ENCODE measurements at places on chromosomes 3 and 15. TPM values are rescaled to one million over a fixed set of nuclear protein-coding genes. Genes with fewer than 3 reads are reported as not detected.

DNA sequence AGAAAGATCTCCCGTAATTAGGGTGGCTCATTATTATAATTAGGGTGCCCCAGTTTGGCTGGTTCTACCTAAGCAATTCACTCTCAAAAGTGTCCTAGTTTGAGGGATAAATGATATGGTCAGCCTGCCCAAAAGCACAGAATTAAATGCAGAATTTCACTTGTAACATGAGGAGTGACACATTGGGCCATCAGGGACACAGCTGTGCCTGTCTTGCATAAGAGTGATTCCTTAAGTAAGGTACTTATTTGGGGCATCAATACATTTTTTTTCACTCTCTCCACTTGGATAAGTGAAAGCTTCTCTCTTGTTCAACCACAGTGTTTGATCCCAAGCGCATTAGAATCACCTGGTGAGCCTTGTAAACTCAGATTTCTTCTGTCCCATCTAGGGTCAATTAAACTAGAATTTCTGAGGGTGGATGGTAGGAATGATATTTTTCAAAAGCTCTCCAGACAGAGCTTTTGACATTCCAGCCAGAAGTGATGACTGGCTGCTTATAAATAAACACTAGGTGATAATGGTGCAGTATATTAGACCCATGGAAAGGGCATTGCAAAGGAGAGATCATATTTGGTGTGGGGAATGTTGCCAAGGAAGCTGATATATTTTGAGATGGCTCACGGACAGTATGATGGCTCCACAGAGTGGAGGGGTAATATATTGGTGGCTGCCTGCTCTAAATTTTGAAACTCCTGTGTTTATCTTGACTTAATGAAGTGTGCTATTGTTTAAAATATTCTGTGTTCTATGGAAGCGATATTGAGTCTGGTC, 458.1 kb upstream of the RASGRP1 start:
- no peak for DNase-seq

Gene SLC7A14
- 0.93 TPM for total RNA-seq

DNA sequence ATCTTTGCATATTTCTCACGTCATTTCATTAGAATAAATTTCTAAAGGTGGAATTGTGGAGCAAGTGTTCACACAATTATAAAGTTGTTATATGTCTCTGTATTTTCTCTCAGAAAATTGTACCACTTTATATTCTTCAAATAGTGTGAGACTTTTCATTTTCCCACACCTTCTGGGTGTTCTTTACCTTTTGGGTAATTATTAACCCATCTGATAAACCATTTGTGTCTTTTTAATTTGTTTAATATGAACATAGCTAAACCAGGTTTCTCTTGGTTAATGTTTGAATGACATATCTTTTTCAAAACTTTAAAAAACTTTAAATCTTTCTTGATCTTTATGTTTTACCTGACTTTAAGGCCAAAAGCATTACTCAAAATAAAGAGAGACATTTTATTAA, 40.5 kb downstream of the DZIP3 start:
- no peak for DNase-seq

DNA sequence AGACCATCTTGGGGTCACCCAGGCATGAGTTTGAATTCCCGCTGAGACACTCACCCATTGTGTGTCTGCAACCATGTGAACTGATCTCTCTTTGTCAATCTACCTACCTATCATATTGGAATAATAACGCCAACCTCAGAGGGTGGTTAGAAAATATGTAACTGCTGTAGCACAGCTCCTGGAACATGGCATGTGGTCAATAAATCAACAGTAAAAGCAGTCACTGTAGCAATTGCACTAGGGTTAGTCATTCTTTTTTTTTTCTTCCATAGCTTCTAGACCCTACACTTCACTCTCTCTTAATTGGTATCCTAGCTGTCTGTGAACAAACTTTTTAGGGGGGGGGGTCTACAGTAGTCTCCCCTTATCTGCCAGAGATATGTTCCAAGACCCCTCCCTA, 64.2 kb upstream of the SLCO2A1 start:
- no peak for DNase-seq

Gene PLA2G4D
- not detected for total RNA-seq

Gene CELF6
- 1.4 TPM for total RNA-seq

DNA sequence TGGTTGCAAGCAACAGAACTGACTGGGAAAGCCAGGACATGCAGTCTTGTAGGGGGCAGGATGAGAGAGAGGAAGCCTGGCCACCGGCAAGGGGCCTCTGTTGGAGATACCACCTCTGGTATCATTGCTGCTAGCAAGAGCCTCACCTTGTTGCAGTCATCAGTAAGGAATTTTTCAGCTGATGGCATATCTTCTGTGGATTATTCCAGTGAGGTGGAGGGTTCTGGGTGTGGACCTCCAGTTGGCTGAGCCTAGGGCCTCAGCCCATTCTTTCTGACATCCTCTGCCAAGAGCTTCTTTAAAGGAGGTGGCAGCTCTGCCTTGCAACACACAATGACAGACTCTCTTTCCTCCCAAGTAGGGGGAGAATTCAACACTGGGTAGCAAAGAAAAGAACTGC, 128.9 kb downstream of the AQP9 start:
- no peak for DNase-seq

- no peak for DNase-seq
Observed at GRCh38 chr3:82618594-82618993, 857.1 kb upstream of the GBE1 start.

Gene SLC9C1
- total RNA-seq = 1.5 TPM

- no peak for DNase-seq
Observed at GRCh38 chr15:48358229-48359152, 27.3 kb downstream of the DUT start.

DNA sequence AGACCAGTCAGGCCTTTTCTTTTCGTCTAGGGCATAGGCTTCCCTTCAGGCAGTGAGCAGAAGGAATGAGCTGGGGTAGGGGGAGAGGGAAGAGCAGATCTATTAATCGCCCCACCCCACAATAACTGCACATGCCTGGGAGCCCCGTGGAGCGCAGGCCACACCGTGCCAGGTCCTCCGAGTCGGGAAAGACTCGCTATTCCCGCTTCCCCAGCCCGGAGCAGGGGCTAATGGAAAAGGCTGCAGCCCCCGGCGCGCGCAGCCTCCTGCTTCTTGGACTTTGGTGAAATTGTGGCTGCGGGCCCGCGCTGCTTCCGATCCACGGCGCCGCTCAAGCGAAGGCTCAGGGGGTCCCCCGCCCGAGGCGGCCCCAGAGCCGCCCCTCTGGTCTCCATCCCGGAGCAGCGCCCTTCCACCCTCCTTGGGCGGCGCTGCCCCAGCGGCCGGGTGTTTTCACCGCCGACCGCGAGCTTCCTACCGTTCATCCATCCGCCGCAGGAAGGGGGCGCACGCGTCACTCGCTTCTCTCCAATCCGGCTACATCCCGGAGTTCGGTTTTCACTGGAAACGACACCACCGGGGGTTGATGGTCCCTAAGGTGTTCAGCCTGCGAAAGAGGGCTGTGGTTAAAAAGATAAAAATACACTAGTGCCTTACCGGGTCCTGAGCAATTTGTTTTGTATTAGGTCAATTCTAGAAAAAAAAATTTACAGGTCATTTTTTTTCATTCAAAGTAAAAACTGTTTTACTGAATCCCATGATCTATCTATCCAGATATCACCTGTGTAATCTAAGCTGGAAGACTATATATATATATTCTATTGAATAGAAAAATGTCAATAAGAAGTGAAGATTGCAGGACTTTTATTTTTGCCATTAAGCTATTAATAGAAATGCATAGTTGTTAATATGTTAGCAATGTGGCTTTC, 4.4 kb upstream of the SYNM start:
- peak; percentile 75 for DNase-seq

DNA sequence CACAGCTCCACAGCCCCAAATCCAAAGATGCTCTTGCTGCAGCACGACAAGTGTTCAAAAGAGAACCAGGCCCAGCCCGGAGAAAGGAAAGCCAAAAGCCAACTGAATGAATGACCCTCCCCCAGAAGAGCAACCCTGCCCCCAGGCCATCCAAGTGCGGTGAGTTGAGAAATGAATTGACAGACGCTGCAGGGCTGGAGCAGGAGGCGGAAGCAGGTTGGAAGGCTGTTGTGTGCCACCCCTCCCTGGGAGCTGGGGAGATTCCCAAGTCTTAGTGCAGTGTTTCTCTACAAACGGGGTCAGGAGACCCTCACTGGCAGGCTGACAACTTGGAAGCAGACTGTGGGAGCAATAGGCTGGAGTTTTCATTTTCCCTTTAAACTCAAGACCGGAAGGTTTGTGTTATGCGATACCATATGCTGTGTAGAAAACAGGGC, 3.5 kb upstream of the SPTBN5 start:
- no peak for DNase-seq

- DNase-seq = no peak
Observed at GRCh38 chr15:92033314-92033713, 179.8 kb downstream of the SLCO3A1 start.

GRCh38 chr3:81920816-81921215, 159.4 kb upstream of the GBE1 start:
- DNase-seq = no peak

Gene PPARG
- total RNA-seq = 17.1 TPM

Gene C3orf70
- 5.8 TPM for total RNA-seq

Gene SHISA5
- 157 TPM for total RNA-seq

Gene CIB2
- 41.6 TPM for total RNA-seq

GRCh38 chr3:127172211-127172610, 20.7 kb upstream of the PRR23E start:
- no peak for DNase-seq

GRCh38 chr3:45761831-45762230, 34.5 kb downstream of the SLC6A20 start:
- DNase-seq = no peak

DNA sequence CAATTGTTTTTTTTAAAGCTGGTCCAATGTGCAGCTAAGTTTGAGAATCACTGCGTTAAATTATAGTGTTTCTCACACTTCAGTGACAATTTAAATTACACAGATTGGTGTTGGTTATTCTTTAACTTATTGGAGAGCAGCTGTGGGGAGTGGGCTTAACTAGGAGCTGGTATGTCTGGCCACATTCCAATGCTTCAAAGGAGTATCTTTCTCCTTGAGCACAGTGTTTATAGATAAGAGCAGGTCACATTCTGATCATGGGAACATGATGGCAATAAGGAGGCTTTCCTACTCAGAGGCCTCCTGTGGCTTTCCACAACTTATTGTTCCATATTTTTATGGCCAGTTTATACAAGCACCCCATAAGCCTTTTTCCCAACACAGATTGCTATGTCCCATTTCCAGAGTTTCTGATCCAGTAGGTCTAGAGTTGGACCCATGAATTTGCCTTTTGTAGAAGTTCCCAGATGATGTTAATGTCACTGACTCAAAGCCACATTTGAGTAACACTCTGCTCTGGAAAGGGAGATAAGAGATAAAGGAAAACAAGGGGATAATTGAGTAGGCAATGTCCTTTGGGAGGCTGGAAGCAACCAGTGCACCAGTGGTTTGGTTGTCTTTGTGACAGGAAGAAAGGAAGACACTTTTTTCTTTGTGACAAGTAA, 33.0 kb upstream of the PLSCR4 start:
- no peak for DNase-seq

DNA sequence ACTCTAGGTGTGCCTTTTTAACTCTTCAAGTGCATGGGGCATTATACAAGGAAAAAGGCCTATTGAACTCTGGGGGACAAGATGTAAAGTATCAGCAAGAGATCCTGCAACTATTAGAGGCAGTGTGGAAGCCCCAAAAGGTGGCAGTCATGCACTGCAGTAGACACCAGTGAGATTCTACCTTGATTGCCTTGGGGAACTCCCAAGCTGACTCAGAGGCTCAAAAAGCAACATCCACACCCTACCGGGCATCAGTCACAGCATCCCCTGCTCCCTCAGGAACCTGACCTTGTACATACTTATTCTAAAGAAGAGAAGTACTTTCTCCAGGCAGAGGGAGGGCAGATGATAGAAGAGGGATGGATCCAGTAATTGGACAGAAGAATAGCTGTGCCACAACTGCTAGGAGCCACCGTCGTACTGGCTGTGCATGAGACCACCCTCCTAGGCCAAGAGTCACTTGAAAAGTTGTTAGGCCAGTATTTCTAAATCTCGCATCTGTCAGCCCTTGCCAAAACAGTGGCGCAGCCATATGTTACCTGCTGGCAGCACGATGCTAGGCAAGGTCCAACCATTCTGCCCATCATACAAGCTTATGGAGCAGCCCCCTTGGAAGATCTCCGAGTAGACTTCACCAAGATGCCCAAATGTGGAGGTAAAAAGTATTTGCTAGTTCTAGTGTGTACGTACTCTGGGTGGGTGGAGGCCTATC, 523.1 kb upstream of the FRG2C start:
- DNase-seq = no peak

Gene ROPN1B
- total RNA-seq = not detected

- DNase-seq = no peak
Observed at GRCh38 chr15:68561171-68561900, 17.5 kb upstream of the CORO2B start.

DNA sequence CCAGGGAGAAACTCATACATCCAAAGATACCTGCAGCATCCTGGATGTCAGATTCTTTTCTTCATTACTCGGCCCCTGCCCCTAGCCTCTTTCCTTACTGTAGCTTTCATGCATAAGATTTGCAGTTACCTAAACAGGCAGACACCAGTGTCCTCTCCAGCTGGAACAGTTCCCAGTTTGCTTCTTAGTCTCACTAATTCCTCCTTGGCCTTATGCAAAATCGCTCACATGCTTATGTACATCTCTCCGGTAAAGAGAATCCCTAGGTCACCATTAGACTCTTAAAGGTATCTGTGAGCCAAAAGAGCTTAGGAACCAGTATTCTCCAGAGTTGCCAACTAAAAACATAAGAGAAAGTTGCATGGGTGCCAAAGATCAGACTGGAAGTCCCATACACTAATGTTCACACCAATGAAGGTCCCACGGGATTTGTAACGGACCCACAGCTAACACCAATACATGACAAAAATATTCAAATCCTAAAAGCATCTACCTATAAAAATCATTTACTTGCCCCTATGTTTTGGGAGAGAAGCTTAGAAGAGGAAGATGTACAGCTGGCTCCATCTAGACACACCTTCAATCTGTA, 66.6 kb downstream of the CBLB start:
- no peak for DNase-seq

GRCh38 chr3:70849911-70850699, 537.7 kb upstream of the MDFIC2 start:
- no peak for DNase-seq

Gene MUC20
- 5.0 TPM for total RNA-seq

DNA sequence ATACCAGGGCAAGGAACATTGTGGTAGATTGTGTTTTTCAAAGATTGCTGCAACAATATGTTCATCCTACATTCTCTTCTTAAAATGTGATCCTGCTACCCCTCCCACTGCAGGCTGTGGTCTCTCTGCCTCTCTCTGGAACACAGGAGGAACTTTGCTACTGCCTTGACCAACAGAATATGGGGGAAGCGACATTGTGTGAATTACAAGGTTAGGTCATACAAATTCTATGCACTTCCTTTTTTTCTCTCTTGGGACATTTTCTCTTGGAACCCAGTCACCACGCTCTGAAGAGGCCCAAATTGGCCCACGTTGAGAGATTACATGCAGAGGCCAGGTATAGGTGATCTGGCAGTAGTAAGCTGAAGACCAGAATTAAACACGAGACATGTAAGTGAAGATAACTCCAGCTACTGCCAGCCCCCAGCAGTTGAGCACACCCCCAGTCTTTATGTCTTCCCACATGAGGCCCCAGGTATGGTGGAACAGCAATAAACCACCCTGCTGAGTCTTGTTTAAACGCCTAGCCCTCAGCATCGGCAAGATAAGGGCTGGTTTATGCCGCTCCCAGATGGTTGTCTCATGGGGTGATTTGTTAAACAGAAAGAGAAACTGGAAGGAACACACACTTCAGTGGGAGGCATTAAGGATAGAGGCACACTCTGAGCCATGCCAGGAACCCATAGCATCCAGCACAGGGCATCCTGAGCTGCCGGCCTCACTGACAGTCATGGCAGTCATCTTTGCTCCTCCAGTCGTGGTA, 59.9 kb downstream of the FAM43A start:
- DNase-seq = no peak

- DNase-seq = no peak
Observed at GRCh38 chr15:98699591-98700424, 51.5 kb downstream of the IGF1R start.

Gene NANOGP8
- total RNA-seq = 0.36 TPM

Gene GTPBP8
- total RNA-seq = 17.2 TPM

Measured in progenitor cell of endocrine pancreas (in vitro differentiated cells).